ENCODE measurements at places on chromosomes 11 and 22.

- no peak for DNase-seq
Measured at GRCh38 chr22:50529897-50530579, at the start of gene TYMP. TYMP (minus strand) TSS chr22:50530012; CDS start chr22:50529709, 303 bp downstream.

DNA sequence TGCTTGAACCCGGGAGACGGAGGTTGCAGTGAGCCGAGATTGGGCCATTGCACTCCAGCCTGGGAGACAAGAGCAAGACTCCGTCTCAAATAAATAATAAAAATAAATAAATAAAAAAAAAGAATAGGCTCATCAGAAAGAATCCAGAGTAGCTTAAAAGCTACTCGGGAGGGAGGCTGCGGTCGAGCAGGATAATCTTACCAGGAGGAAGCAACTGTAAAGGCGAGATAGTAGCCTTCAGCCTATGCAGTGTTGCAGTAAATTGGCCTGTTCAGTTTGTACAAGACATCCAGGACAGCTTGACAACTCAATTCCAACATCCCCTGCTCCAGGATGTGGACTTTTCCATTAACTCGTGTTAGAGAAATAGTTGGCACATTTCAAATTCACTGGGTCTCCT, 1164.7 kb downstream of the LRRC4C start:
- no peak for DNase-seq

DNA sequence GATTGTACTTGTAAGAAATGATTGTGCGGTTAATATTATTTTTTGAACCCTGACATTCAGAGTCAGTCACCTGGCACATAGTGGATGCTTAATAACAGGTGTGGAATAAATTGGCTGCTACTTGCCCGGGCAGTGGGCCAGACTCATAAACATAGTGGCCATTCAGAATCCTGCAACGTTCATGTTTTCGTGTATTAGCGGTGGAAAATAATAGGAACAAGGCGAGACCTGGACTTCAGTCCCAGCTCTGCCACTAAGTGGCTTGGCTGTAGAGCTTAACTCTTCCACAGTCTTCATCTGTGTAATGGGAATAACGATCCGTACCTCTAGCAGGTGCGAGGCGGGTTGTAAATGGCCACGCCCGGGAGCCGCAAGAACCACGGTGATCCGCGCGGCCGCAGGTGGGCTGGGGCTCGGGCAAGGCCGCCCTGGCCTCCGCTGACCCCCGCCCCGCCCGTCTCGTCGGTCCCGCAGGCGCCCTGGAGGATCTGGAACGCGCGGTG, 761 bp upstream of the TMEM25 start:
- no peak for DNase-seq

- DNase-seq, result no peak
Measured at GRCh38 chr11:20014067-20014402, 146.2 kb downstream of the DBX1 start.

DNA sequence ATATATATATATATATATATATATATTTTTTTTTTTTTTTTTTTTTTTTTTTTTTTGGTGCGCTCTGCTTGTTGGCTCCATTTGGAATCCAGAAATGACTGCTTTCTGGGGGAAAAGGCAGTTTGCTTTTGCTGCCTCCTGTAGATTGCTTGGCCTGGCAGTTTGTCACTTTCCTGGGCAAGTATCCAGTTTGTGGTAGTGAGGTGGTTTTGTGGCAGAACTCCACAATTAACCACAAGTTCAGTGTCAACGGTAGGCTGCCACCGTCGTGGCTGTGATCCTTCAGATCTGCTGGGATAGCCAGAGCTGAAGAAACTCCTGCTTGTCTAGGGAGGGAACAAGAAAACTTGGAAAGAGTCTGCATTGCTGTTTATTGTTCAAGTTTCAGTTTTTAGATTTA, 5.0 kb upstream of the PDE3B start:
- no peak for DNase-seq

DNA sequence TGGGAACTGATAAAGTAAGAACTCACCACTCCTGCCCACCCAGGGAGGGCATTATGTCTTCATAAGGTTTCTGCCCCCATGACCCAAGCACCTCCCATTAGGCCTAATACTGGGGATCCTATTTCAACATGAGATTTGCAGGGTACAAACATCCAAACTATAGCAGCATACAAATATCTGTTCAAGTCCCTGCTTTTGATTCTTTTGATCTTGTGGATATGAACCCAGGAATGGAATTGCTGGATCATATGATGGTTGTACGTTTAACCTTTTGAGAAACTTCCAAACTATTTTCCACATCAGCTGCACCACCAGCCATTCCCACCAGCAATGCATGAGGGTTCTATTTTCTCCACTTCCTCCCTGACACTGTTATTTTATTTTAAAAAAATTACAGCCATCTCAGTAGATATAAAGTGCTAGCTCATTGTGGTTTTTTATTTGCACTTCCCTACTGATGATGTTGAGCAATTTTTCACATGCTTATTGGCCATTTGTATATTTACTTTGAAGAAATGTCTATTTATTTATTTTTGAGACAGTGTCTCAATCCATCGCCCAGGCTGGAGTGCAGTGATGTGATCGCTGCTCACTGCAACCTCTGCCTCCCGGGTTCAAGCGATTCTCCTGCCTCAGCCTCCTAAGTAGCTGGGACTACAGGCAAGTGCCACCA, 7.1 kb upstream of the ATG16L2 start:
- DNase-seq, result no peak

- DNase-seq, result no peak
Measured at GRCh38 chr22:37843741-37844089, 419 bp downstream of the ANKRD54 start.

GRCh38 chr11:27391331-27392015, 28.5 kb upstream of the CCDC34 start:
- DNase-seq, result no peak

GRCh38 chr11:95991101-95991500, 67.2 kb upstream of the MTMR2 start:
- no peak for DNase-seq

DNA sequence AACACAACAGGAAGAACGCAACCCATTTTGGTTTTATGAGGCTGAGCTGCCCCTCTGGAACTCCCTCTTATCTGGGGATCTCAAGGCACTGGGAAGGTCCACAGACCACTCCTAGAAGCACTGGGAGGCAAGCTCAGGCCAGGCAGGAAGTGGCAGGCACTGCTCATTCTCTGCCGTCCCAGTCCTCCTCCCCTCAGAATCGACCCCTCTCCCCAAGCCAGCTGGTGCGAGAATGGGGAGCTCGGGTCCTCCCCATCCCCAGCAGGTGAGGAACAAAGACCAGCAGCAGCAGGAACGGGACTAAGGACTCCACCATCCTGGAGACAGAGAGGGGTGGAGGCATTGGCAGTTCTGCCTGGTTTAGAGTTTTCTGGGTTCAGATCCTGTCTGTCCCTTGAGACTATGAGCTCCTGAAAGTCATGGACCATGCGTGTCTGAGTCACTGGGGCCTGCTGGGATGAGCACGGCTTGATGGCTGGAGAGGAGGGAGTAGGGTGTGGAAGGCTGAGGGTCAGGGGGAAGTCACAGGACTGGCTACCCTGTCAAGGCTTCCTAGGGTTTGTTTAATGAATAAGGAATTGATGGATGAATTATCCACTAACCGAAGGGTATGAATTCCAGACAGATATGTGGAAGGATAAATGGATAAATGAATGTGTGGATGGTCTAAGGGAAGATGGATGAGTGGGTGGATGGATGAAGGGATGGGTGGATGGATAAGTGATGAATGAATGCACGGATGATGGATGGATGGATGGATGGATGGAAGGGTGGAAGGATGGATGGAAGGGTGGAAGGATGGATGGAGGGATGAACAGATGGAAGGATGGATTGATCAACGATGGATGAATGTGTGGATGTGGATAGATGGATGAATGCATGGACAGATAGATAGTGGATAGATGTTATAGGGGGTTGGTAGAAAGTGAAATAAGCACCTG, 6.4 kb downstream of the MYEOV start:
- no peak for DNase-seq

- DNase-seq, result no peak
Measured at GRCh38 chr22:28711341-28711740, 30.3 kb downstream of the CHEK2 start.

DNA sequence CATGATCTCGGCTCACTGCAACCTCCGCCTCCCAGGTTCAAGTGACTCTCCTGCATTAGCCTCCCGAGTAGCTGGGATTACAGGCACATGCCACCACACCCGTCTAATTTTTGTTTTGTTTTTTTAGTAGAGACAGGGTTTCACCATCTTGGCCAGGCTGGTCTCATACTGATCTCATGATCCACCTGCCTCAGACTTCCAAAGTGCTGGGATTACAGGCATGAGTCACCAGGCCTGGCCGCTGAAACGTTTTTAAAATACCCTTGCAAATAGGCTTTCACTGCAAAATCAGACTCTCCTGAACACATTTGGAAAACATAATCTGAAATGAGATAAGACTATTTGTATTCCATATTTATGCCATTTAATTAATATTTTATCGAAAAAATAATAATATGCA, 826.1 kb upstream of the CNTN5 start:
- no peak for DNase-seq

DNA sequence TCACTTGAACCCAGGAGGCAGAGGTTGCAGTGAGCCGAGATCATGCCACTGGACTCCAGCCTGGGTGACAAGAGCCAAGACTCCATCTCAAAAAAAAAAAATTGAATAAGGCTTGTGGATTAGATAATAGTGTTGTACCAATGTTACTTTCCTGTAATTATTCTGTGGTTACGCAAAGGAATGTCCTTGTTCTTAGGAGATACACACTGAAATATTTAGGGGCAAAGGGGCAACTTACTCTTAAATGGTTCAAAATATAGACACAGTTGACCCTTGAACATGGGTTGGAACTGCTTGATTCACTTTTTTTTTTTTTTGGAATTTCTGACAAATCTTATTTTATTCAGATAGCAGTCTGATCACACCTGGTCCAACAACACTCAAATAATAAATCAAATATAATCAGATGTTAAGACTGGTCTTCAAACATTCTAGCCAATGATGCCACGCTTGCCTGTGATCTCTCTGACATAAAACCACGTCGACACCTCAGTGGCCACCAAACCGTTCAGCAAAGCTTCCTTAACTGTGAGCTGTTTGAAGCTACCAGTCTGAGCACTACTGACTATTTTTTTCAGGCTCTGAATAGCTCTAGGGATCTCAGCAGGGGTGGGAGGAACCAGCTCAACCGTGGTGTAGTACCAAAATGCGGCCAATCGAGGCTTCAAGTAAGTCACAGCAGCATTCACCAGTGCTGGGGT, 710 bp downstream of the ATP5MGL start:
- no peak for DNase-seq

DNA sequence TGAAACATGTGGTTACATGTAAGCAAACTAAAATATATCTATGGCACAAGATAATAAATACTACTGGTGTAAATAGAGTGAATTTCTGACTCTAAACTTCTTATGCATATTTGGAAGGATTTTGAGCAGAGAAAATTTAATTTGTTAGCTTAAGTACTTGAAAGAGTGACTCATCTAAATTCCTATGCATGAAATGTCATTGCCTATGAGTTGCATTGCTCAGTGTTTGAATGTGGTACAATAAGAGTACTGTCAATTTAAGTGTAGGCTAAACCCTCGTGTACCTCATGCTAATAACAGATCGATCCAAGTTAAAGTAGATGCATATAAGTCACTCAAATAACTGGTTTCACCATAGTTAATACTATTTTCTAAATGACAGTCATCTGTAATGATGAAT, 5.3 kb upstream of the CARD18 start:
- no peak for DNase-seq

- no peak for DNase-seq
Measured at GRCh38 chr11:78832226-78832947, 257.7 kb upstream of the NARS2 start.

DNA sequence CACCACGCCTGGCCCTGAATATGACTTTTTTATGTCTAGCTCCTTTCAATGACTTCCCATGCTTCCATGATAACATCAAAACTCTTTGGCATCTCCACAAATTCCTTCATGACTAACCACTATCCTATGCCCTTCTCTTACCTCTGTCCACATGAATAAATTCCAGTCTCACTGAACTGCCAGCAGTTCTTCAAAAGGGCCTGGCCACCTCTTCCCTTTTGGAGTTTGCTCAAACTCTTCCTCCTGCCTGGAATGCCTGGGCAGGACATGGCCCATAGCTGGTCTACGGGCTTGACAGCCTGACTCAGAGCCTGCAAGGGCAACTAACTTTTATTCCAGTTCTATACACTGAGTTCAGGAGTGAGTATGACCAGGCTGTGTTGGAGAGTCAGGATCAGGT, 41.8 kb upstream of the ZBTB16 start:
- no peak for DNase-seq

DNA sequence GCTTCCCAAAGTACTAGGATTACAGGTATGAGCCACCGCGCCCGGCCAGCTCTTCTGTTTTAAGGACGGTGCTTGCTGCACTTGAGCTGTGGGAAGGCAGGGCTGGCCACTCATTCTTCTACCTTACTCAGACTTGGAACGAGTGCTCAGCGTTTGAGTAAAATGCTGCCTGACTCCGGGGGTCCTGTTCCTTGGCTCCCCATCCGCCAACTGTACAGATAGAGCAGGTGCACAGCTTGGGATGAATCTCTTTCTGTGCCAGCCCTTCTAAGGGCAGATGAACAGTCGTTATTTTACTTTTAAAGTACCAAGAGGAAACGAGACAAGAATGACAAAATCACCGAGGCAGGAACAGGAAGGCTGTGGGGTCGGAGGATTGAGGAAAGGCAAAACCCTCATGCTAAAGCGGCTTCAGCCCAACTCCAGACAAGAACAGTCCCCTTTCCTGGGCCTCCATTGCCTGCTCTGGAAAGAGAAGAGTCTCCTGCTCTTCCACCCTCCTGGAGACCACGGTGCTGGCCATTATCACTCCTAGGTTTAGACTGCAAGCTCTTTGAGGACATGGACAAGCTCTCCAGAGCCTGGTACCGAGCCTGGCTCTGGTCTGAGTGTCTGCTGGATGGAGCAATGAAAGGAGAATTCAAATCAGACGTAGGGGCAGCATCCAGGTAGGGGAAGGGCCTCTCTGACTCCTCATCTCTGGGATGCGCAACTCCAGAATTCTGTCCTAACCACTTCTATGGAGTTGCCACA, 1.1 kb upstream of the SUN2 start:
- no peak for DNase-seq

DNA sequence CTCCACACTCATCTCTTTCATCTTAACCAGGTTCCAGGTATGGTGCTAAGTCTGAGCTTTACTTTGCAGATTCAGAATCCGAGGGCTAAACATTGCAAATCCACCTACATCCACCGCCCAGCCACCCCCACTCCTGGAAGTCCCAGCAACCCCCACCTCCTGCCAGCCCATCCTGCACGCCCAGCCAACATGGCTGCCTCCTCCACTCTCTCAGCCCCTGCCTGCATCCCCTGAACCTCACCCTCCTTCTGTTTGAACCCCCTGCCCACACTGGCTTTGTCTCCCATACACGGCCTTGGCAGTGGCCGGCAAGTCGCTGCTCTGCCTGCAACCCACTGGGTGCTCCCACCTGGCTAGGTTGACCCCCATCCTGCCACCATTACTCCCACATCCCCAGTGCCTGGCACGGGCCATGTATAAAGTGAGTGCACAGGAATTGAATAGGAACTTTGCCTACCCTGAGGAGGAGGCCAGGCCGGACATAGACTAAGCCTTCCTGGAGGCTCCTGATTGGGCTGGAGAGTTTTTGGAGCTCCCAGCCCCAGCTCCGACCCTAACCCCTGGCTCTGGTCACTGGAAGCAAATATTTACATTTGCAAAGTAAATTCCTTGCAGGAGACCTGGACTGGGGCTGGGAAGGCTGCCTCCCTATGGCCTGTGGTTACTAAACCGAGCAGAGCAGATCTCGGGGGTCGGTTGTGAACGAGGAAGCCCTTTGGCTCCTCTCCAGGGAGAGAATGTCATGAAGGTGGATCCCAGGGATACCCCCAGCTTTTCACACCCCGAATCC, 14.4 kb downstream of the EMID1 start:
- no peak for DNase-seq
